ENCODE measurements at places on chromosomes 12 and 14.
A peak's percentile ranks its signal among the peaks of the same experiment; 100 is the strongest.

GRCh38 chr14:68658029-68658509 lies 134.8 kb downstream of the ZFP36L1 start:
- DNase-seq: no peak

- peak; percentile 57 for DNase-seq
Measured at GRCh38 chr12:120093592-120094355, 22.8 kb downstream of the RAB35 start.

- no peak for DNase-seq
Measured at GRCh38 chr14:90699016-90699415, 117.2 kb downstream of the TTC7B start.

DNA sequence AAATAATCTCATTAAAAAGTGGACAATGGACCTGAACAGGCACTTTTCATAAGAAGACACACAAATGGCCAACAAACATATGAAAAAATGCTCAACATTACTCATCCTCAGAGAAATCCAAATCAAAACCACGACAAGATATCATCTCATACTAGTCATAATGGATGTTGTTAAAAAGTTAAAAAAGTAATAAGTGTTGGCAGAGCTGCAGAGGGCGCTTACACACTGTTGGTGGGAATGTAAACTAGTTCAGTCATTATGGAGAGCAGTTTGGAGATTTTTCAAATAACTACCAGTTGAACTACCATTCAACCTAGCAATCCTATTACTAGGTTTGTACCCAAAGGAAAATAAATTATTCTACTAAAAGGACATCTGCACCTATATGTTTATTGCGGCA lies 47.2 kb downstream of the FOXG1 start:
- no peak for DNase-seq

- DNase-seq: no peak
Measured at GRCh38 chr14:73467377-73467776, 9.0 kb upstream of the NUMB start.

DNA sequence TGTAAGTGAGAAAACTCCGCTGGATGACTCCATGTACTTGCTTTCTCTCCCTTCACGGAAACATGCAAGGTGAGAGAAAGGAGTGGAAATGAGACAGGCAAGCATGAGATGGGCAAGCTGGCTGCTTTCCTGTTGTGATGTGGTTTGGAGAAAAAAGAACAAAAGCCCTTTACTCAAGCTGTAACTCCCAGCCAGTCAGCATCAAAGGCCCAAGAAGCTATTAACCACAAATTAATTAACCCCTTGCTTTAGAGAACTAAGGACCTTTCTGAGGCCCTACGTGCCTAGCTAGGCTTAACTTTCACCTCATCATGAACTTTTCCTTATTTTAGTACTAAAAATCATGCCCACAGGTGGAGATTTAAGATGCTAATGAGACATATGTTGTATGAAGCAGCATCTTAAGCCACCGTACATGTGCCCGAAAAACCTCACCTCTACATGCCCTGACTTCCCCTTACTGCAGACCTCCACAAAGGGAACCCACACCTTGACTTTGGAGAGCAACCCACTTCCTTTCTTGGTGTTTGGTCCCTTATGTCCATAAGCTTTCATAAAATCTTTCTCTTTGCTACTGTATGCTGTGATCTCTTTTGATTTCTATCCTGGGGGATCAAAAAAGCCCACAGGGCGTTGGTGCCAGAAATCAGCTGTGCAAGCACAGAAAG lies 87.0 kb downstream of the GALNT8 start:
- DNase-seq: no peak

- no peak for DNase-seq
Measured at GRCh38 chr12:51653431-51653830, 62.4 kb downstream of the SCN8A start.

DNA sequence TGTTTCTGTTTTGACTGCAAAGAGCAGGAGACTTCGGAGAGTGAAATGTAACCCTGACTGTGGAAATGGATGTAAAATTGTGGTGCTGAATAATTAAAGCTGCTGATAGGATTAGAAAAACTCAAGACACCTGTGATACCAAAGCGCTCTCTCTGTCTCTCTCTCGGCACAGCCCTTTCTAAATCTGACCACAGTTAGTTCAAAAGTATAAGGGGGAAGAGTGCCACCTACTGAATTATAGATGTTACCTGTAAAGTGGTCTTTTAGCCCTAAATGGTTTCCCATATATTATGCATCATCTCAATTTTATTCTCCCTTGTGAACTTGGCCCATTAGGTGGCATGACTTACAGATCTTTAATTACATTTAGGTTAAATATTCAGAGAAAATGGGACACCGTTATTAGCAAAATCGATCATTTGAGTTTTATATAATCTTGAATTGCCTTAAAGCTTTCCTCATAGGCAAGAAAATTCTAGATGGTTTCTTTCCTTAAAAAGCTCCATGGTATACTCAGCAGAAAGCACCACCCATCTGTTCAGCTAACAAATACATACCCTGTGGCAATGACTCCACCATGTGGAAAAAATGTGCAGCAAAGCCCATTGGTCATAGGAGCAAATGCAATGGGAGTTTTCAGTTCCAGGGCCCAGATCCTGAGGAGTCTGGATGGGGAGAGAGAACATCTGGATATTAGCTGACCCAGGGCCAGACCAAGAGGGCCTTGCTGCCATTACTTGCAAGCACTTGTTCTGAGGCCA lies 18.1 kb downstream of the RFC5 start:
- DNase-seq: peak; percentile 61

GRCh38 chr14:100845341-100845740 lies 19.4 kb downstream of the MEG3 start:
- no peak for DNase-seq

DNA sequence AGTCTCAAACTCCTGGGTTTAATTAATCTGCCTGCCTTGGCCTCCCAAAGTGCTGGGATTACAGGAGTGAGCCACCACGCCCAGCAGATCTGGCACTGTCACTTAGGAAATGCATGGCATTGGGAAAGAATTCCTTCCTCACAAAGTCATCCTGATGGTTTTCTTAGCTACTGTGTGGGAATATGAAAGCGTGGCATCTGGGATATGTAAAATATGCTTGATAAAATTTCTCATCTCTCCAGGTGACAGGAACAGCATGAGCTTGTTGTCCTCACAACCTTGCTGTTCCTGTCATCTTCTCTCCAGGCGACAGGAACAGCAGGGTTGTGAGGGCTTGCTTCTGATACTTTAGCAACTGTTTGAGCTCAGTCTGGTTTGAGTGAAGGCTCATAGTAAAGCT lies 16.1 kb upstream of the AICDA start:
- peak; percentile 18 for DNase-seq

DNA sequence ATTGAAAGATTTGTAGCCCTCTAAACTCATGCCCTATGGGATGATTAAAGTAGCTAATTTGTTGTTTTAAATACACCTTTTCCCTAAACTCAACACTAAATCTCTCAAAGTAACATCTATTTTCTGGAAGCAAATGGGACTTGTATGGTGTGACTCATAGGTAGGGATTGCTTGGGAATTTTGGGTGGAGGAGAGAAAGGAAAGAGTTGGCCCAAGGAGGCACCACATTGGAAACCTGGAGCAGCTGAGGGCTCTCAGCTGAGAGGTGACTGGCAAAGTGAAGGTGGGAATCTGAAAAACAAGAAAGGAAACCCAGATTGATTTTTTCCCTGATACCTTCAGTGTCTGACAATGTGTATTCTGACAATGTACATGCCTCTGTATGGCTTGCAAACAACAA lies 114.8 kb upstream of the PRICKLE1 start:
- DNase-seq: no peak

DNA sequence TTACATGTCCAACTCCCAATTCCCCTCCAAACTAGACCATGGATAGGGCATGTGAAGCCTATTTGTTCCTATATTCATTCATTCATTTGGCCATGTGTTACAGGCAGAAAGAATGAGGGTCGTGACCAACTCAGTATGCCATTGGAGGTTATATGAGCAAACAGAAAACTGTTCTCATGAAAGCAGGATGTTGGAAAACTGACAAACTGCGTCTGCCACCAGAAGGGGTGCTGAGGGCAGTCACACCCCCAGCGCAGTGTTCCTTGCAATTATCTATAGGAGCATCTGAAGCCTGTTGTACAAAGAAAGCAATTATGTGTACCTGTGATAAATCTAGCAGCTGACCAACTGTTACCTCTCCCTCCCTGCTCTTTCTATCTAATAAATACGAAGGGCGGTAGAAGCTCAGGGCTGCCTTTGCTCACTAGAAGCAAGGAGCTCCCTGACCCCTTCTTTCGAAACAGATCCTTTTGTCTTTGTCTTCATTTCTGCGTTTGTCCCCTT lies 21.1 kb downstream of the ENTPD5 start:
- no peak for DNase-seq

DNA sequence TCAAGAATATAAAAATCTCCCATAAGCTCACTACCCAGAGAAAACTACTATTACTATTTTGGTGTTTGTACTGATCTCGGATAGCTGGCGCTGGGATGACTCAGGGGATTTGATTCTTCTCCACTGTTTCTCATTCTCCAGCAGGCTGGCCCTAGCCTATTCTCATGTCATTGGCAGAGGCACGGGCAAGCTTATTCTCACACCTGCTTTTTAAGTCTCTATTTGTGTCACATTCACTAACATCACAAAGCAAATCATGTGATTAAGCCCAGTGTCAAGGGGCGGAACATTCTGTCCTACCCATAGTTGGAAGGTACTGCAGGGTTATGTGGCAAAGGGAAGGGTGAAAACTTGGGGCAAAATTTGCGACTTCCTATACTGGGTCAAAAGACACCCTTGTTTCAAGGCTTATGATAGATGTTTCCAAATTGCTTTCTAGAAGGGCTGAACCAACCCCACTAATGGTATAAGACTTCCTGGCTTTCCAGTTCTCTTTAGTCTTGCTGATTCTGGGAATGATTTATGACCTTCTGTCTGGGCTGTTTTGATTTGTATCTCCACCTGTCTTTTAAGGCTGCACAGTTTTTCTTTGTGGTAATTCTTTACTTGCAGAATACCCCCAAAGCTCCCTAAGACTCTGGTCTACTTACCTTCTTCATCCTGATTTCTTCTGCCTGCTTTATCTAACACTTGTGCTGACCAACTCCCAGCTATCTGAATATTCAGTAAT lies 406.4 kb downstream of the NRXN3 start:
- DNase-seq: no peak

GRCh38 chr12:93174473-93174872 lies 203.3 kb upstream of the NUDT4 start:
- DNase-seq: no peak

DNA sequence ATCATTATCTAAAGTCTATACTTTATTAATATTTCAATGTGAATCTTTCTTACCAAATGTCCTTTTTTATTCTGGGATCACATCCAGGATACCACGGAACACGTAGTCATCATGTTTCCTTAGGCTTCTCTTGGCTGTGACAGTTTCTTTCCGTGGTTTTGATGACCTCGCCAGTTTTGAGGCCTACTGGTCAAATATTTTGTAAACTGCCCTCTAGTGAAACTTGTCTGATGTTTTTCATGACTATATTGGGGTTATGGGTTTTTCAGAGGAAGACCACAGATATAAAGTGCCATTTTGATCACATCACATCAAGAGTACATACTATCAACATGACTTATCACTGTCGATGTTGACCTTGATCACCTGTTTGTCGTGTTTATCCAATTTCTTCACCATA lies 14.1 kb upstream of the SERPINA6 start:
- peak; percentile 15 for DNase-seq

- DNase-seq: peak; percentile 83
Measured at GRCh38 chr12:18250313-18250916, 10.9 kb upstream of the PIK3C2G start.

DNA sequence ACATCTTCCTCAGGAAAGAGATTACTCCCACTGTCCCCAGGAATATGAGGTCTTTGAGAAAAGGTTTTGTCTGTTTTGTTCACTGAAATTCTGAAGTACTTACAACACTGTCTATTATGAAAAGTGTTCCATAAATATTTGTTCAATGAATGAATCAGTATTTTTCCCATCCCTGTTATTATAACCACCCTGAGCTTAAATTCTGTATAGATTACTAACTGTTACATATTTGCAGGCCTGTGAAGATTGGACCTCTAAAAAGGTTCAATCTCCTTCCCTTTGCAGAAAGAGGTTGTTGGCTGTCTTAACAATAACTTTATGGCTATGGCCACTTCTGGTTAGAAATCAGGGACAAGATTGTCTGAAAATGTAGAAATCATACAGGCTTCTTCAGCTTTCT lies 174.5 kb upstream of the NPAS3 start:
- DNase-seq: peak; percentile 7

DNA sequence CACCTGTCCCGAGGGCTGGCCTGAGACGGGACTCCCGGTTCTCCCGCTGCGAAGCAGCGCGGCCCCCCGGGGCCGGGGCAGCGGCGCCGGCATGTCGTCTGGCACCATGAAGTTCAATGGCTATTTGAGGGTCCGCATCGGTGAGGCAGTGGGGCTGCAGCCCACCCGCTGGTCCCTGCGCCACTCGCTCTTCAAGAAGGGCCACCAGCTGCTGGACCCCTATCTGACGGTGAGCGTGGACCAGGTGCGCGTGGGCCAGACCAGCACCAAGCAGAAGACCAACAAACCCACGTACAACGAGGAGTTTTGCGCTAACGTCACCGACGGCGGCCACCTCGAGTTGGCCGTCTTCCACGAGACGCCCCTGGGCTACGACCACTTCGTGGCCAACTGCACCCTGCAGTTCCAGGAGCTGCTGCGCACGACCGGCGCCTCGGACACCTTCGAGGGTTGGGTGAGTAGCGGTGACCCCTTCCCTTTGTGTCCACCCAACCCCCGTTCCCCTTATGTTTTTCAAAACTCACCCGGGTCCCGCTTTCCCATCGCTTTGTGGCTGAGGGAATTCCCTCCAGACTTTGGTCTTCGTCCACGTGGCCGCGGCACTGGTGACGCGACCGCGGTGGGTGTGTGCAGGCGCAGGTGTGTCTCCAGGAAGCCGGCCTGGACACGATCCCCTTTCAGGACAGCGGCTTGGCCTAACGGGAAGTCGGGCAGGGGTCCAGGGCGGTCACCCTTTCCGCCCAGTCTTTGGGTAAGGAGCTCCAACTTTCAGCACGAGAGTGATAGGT lies 826 bp downstream of the PRKCH start:
- no peak for DNase-seq

DNA sequence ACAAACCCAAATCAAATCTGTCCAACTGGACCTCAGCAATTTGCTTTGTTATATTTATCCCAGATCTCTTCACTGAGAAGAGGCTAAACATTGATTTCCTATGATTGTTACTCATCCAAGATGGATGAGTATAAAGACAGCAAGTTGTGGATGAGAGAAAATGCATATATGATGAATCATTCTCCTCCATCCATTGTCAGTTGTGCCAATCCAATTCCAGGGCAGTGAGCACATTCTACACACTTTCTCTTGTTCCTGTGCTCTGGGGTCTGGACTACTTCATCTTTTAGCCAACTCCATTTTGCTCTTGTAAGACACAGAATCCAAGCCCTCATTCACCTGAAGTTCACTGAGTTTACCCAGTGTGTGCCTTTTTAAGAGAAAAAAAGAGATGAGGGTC lies 105.7 kb downstream of the GCH1 start:
- peak; percentile 48 for DNase-seq

- no peak for DNase-seq
Measured at GRCh38 chr12:108683906-108684556, 47.3 kb downstream of the CORO1C start.

GRCh38 chr12:28711421-28711820 lies 437.7 kb upstream of the FAR2 start:
- DNase-seq: peak; percentile 4

- no peak for DNase-seq
Measured at GRCh38 chr12:104721039-104721405, 237.1 kb downstream of the SLC41A2 start.

- DNase-seq: no peak
Measured at GRCh38 chr14:105439179-105439578, 19.6 kb downstream of the MTA1 start.

All from astrocyte of the hippocampus (primary cell).